Stromal cell of bone marrow (primary cell): ENCODE measurements at places on chromosomes 6 and 20.

DNA sequence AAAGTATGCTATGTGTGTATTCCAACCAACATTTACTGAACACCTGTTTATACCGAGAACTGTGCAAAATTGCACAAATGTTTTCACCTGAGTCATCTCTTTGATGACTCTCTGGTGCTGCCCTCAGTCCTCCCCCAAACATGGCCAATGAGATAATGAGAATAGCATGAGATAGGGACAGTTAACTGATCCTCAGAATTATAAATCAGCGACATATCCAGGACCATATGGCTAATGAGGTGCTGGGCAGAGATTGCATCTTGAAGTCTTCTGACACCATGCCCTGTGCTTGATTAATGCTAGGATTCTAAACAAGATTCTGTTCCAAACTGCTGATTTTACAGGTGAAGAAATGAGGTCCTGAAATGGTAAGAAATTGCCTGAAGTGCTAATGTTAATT, 13.0 kb downstream of the CLVS2 start:
- DNase-seq: no peak

GRCh38 chr6:126071000-126071647, 84.8 kb downstream of the TRMT11 start:
- DNase-seq: no peak

- no peak for DNase-seq
These were observed 81.1 kb upstream of the SNAP25 start for GRCh38 chr20:10137533-10137932.

- no peak for DNase-seq
These were observed 41.7 kb downstream of the SLC23A2 start for GRCh38 chr20:4959592-4959991.

GRCh38 chr20:18056174-18057100, 1.3 kb downstream of the OVOL2 start:
- no peak for DNase-seq

DNA sequence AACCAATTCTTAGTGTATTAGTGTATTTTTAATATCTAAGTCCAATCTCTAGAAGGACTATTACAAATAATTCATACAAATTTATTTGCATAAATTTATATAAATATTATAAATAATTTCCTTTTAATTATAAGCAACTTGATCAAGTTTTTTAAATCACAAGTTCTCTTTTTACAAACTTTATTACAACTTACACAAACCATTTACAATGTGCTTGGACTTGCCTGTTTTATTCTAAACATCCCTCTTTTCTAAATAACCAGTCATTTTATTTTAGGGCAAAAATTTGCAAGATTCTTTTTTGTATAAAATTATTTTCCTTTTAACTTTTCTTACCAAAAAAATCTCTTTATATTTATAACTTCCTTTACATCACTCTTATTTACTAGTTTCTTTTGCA, 83.5 kb upstream of the SYNCRIP start:
- no peak for DNase-seq

- peak; percentile 65 for DNase-seq
These were observed 2.1 kb downstream of the SOBP start for GRCh38 chr6:107491760-107492660.

- DNase-seq: peak; percentile 25
These were observed 44.8 kb downstream of the POPDC3 start for GRCh38 chr6:105135056-105135455.

GRCh38 chr6:125853168-125853567, 62.4 kb downstream of the NCOA7 start:
- DNase-seq: no peak
